ENCODE measurements at places on chromosomes 5 and 9.

GRCh38 chr9:75529463-75529862 lies 361.0 kb upstream of the PCSK5 start:
- no peak for DNase-seq

GRCh38 chr5:93273176-93273575 lies 307.8 kb downstream of the NR2F1-AS1 start:
- no peak for DNase-seq

DNA sequence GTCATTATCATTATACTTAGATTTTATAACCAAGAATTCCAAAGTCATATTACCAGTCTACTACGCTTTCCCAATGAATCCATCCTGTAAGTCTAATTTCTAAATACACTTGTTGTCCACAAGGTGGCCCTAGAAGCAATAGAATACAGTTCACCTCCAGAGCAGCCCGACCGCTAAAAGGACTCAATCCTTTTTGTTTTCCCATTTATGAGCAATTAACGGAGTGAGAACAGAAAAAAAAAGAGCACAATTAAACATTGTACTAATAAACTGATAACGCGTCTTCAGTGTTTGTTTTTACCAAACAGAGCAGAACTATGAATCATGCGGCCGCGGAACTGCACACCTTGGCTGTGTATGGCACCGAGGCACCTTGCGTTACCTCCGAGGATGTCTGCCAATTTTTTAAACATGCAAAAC lies 160.7 kb upstream of the DAPK1 start:
- DNase-seq, result no peak

- no peak for DNase-seq
Observed at GRCh38 chr9:14782286-14783051, 59.9 kb upstream of the CER1 start.

- no peak for DNase-seq
Observed at GRCh38 chr5:144131261-144131660, 39.2 kb downstream of the YIPF5 start.

DNA sequence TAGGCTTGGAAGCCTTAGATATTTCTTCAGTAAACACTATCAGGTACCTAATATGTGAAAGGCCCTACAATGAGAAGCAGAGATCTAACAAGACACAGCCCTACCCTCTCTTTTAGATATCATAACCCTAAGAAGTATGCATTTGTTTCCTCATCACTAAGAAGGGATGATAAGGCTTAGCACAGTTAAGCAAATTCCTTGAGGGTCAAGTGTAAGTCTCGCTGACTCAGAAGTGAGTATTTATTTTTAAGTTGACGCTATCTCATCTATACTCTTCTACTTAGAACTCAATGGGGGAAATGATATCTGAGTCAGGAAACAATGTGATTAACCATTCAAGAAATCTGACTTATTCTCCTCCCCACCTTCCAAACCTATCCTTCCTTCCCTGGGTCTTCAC lies 149.7 kb downstream of the ESM1 start:
- no peak for DNase-seq

- no peak for DNase-seq
Observed at GRCh38 chr9:18544456-18544855, 70.5 kb downstream of the ADAMTSL1 start.
